ENCODE measurements at places on chromosomes 11 and 22.

GRCh38 chr11:25988178-25988577 is 343.8 kb upstream of the ANO3 start:
- no peak for DNase-seq

DNA sequence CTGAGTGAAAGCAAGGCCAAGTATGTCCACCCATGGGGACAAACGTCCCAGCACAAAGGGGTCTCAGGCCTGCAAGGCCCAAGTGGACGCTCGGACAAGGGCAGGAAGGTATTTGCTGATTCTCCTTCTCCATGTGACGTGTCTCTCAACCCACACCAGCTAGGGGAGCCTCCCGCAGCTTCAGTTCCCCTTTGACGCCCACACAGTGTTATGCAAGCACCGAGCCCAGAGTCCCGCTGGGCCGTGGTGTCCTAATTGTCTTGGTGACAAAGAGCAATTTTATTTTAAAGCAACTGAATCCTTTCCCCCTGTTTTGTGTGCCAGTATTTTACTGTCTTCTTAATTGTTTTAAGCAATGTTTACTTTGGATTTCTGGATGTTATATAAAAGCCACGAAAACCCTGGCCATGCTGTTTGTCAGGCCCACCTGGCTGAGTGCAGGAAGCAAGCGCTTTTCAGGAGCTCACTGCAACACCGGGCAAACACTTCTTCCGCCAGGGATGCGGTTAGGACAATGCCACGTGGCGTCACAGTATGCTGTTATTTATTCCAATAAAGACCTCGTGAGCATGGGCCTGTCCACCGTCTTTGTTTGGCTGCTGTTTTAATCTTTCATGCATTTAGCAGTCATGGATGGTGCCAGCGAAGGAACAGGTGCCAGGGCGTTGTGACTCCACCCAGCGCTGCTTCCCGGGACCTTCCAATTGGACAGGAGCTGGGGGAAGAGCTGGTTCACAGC is 8.2 kb upstream of the PARVG start:
- DNase-seq, result no peak

- no peak for DNase-seq
Measured at GRCh38 chr11:117074119-117074518, 24.1 kb downstream of the SIK3 start.

- no peak for DNase-seq
Measured at GRCh38 chr11:102110761-102111010, 439 bp downstream of the YAP1 start.

- no peak for DNase-seq
Measured at GRCh38 chr11:1088927-1089737, 14.5 kb downstream of the MUC2 start.

GRCh38 chr11:2768471-2769408 is 68.9 kb upstream of the KCNQ1OT1 start:
- no peak for DNase-seq

DNA sequence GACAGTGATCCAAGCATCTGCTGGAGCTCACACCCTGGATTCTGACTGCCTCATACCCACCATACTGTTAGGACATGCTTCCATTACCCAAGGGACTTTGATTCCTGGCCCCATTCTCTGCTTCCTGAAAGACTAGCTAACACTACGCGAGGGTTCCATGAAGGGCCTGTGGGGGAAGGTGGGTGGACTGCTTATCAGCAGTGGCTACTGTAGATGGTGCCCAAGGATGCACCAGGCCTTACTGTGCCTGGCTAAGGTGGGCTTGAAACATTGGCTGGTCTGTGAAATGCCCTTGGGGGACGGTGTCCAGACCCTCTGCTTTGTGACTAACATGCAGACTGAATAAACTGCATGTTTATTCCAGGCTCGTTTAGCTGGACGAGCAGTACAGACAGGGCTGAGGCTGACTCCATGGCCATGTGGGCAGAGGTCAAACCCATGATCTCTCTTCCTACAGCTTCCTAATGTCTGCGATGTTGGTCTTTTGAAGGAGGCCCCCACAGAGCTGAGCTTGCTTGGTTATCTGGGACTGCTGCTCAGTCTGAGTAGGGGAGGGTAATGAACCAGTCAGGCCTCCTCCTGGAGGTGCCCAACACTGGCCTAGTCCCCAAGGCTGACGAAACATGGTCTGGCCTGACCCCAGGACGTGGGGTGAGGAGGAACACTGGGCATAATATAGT is 48.3 kb upstream of the PHOX2A start:
- no peak for DNase-seq

- DNase-seq, result no peak
Measured at GRCh38 chr11:69434471-69434931, 47.0 kb upstream of the LINC01488 start.

GRCh38 chr11:104259121-104259610 is 95.2 kb upstream of the PDGFD start:
- no peak for DNase-seq

- no peak for DNase-seq
Measured at GRCh38 chr11:101508370-101508769, 75.4 kb downstream of the TRPC6 start.

GRCh38 chr11:27646051-27646818 is 54.0 kb downstream of the BDNF start:
- no peak for DNase-seq

GRCh38 chr22:19664406-19664805 is 49.9 kb upstream of the SEPTIN5 start:
- DNase-seq, result no peak

- no peak for DNase-seq
Measured at GRCh38 chr22:48837341-48837935, 990.2 kb downstream of the BRD1 start.

GRCh38 chr11:63622323-63622722 is 8.1 kb upstream of the PLAAT3 start:
- peak; percentile 23 for DNase-seq

GRCh38 chr11:106999196-106999595 is 19.1 kb downstream of the GUCY1A2 start:
- no peak for DNase-seq

- no peak for DNase-seq
Measured at GRCh38 chr11:81036168-81036870, 1595.5 kb upstream of the TENM4 start.

All from RPMI8226 (cell line).